GM23248 (cell line): ENCODE measurements at places on chromosomes 1 and 21. TPM values are rescaled to one million over a fixed set of nuclear protein-coding genes. Genes with fewer than 3 reads are reported as not detected.

PAQR6 gene
- 0.38 and 0.81 TPM in 2 replicates for polyA plus RNA-seq

CFAP74 gene
- polyA plus RNA-seq: not detected in 2 replicates

LCE1C gene
- polyA plus RNA-seq: not detected in 2 replicates

LCE6A gene
- polyA plus RNA-seq: not detected in 2 replicates

ATP1A4 gene
- not detected in 2 replicates for polyA plus RNA-seq

ANKRD45 gene
- 0.16 TPM in 1 of 2 replicates, not detected in the other for polyA plus RNA-seq

MYBPH gene
- polyA plus RNA-seq: 0.34 and 0.89 TPM in 2 replicates

SHE gene
- polyA plus RNA-seq: 0.03 TPM in 2 replicates

NR5A2 gene
- polyA plus RNA-seq: 0.06 TPM in 1 of 2 replicates, not detected in the other
